ENCODE measurements at places on chromosomes 12 and 14. TPM values are rescaled to one million over a fixed set of nuclear protein-coding genes. Genes with fewer than 3 reads are reported as not detected.

Gene CD69
- total RNA-seq: 0.69 TPM

DNA sequence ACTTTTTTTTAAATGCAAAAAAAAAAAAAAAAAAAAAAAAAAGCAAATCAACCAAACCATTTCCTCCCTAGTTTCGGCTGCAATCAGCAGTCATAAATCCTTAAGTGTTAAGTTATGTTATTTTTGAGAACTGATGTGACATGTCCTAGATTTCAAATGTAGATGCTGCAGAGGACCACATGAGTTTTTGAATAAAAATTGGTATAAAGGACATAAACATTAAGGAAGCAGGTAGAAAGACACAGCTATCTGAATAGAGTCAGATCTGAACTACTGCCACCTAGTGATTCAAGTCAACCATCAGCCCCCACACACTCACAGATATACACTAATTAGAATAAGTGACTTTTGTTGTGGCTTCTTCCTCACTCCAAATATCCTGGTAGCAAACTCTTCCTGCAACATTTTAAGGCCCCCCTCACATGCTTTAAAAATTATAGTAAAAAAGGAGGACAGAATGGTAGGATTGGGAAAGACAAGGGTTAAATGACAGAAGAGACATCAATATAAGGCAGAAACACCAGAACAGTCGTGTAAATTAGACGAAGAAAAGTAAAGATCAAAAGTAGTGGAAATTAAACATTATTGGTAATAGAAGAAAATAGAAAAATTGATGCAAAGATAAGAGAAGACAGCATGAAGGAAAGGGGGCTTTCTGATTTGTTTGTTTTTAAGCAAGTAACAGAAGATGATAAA, 394.5 kb upstream of the ATP2B1 start:
- peak; percentile 6 for DNase-seq

- DNase-seq: no peak
Observed at GRCh38 chr12:16955083-16955657, 349.2 kb upstream of the LMO3 start.

DNA sequence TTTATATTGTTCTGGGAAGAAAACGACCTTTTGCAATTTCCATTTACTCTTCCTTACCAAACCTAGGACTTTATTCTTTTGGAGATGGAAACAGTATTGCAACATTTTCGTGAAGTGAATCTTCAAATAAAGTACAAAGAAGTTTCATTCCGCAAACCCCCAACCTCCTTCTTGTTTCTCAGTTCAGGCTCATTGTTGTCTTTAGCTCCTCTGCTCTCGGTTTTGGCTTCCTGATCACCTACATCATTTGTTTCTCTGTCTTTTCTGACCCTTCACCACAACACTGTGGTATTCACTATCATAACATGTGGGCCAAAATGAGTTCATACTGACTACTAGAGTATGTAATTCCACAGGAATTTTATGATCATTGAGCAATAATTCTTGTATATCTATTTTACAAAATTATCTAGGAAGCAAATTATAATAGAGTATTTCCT, 266.8 kb downstream of the ADAMTS20 start:
- no peak for DNase-seq

Gene CLEC14A
- total RNA-seq: 5.1 TPM

Gene MEG3
- not detected for total RNA-seq
